ENCODE measurements at places on chromosomes 11 and 22.

GRCh38 chr11:118436639-118437207 is 431 bp downstream of the KMT2A start:
- DNase-seq: no peak

DNA sequence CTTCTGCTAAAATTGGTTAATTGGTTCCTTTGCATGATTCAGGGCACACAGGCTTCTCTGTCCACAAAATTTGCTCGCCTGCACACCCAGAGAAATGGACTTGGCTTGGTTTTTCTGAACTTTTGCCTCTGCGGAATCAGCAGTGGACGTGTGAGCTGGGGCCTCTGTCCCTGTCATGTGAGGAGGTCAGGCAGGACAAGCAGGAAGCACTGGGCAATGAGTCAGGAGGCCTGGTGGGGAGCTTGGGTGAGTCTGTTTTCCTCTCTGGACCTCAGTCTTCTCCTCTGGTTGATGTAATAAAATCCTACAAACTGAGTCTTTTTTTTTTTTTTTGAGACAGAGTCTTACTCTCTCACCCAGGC is 10.4 kb upstream of the CELSR1 start:
- DNase-seq: peak; percentile 90

DNA sequence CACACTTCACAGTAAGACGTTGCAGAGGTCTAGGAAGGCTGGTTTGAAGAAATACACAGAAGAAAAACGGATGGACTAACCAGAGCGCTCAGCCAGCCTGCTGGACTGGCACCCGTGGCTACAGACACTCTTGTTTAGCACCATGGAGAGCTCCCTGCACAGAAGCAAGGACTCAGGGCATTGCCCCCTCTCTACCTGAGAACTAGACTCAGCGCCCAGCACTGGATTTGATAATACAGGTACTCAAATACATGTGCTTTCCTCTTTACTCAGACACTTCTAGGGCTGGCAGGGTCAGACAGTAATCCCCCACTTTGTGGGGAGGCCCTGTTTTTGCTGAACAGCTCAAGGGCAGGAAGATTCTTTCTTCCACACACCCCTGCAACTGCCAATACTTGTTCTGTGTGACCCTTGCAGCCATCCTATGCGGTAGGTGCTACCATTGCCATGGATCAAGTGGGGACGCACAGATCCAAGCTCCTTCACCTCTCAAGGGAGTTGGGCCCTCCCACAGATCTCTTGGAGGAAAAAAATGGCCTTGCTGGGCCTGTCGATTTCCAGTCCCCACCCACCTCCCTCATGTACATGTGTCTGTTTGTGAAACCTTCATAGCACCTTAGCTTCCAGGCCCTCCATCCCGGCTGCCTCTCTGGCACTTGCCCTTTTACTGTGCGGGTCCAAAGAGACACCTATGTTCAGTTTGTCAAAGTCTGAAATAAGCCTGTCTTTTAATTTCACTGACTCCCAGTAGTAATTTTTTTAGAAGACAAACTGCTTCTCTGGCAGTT is 5.1 kb upstream of the P2RX6 start:
- peak; percentile 33 for DNase-seq

GRCh38 chr11:75450826-75451821 is 18.1 kb upstream of the KLHL35 start:
- no peak for DNase-seq

GRCh38 chr11:36703055-36703404 is 105.0 kb upstream of the RAG2 start:
- DNase-seq: no peak

- no peak for DNase-seq
These were observed 255.1 kb downstream of the DCDC1 start for GRCh38 chr11:31114442-31114841.

DNA sequence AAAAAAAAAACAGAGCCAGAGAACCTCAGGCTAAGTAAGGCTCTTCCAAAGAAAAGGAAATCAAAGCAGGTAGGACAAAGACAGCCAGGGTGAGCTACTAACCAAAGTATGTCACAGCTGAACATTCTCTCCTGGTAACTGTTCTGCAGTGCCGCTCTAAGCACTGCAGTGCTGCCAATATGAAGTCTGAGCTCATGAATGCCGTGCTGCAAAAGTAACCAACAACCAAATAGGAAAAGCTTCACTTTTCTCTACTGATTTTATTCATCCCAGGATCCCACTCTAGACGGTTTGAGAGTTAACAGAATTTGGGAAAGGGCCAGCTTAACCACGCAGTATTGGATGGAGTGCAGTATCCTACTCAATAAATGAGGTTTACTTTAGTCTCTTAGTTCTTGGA is 3.5 kb downstream of the SIK3 start:
- DNase-seq: peak; percentile 56

GRCh38 chr22:42432020-42432596 is at the start of gene NFAM1:
NFAM1 (minus strand) TSS chr22:42432403; CDS start chr22:42432357, 46 bp downstream.
- no peak for DNase-seq

- no peak for DNase-seq
These were observed 142.3 kb downstream of the IGLL1 start for GRCh38 chr22:23437779-23438178.

GRCh38 chr22:46238541-46238940 is 11.6 kb downstream of the CDPF1 start:
- no peak for DNase-seq

DNA sequence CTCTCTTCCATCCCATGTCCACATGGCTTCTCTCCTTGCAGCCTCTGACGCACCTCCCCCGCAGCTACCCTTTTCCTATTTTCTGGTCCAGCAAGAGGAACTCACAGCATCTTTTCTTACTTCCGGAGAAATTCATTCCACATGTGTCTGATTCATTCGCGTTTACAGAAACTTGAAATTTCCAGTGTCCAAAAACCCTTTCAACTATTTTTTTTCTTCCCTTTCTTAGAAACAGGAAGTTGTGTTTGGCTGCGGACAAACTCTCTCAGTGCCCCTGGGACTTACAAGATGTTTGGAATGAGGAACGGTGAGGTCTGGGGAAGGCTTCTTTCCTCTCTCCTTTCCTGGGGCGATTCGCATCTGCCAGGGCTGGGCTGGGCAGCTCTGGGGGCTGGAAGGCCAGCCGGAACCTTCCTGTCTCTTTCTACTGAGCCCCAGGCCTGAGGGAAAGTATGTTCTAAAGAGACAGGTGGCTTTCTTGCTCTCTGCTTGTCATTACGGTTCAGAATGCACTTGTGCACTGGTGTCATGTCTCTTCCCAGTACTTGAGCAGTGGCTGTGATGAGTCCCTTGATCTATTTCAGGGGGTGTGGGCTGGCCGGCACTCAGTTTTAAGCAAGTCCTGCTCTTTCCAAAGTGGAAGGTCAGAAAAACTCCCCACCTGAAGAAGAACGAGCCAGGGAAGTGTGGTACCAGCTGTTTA is 27.5 kb downstream of the ADAMTS8 start:
- peak; percentile 94 for DNase-seq

Measured in AG10803 (cell line).